ENCODE measurements at places on chromosomes 3 and 15. TPM values are rescaled to one million over a fixed set of nuclear protein-coding genes. Genes with fewer than 3 reads are reported as not detected.
A peak's percentile ranks its signal among the peaks of the same experiment; 100 is the strongest.

DNA sequence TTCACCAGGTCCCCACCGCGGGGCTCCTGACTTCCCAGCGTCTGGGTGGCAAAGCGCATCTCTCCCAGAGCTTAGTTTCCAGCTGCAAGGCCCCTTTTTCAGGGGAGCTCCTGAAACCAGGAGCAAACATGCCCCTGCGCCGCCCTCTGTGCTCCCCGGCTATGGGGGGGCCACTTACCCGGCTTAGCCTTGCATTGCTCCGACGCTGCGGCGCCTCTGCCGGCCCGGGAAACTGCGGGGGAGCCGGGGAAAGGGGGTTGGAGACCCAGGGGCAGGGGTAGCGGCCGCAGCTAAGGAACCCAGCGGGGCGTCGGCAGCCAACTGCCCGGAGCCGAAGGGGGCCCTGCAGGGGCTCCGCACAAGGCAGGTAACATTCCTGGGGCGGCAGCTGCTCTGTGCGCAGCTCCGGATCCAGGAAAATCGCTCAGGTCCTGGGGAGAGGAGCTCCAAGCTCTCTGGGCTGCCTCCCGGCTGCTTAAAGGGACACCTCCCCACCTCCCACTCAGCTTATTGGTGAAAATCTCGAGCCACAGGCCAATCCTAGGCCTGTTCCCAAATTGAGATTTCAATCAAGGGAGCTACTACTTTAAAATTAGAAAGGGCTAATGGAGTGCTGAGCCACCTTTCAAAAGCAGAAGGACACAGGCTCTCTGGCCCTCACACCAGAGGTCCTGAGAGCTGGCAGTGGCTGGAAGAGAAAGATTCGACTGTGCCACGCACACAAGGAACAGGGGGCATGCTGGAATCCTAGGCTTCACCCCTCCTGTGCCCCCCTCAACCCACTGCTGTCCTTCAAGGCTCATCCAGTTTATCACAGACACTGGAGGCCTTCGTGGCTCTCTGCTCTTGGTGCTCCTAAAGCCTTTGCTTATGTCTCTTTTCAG, 42.7 kb upstream of the PRICKLE2 start:
- DNase-seq: peak; percentile 46

- DNase-seq: no peak
These were observed 122.0 kb upstream of the BFSP2 start for GRCh38 chr3:133277813-133278212.

GRCh38 chr3:15682561-15683185, 81.1 kb downstream of the BTD start:
- no peak for DNase-seq

- DNase-seq: no peak
These were observed 476.8 kb downstream of the AGBL1 start for GRCh38 chr15:86556396-86557017.

GRCh38 chr15:66625531-66625930, 59.7 kb upstream of the LCTL start:
- no peak for DNase-seq

DNA sequence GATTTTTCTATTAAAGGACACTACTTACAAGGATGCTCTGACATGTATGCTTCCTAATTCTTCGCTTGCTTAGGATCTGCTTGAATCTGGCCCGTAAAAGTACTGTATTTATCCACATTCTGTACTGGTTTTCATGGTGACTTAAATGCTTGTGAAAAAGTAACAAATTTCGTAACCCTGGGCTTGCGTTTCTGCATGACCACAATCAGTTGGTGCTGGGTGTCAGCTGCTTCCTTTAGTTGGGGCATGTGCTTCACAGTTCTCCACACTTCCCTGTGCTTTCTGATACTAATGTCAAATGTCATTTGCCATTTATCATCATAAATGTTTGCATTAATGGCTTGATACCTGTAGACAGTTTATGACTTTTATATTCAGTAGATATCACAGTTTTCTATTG, 218.4 kb upstream of the MLF1 start:
- DNase-seq: no peak

DNA sequence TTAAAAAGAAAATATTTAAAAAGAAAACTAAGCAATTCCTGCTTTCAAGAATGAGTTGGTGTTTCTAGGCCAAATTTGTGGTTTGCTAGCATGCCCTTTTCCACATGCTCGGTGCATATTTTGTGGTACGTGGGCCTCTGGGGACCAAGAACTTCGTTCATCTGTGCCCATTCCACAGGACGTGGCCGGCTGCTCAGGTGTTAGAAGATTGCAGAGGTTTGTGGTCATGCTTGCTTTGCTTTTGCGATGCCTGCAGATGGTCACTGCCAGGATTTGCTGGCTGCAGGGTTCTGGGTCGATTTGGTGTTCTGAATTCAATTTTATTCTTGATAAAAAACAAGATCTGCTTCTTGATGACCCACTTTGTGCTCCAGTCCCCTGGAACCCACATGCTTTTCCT, 7.5 kb downstream of the PSTPIP1 start:
- no peak for DNase-seq

RTP4 gene
- polyA plus RNA-seq: 0.65 TPM

CFAP161 gene
- 0.30 TPM for polyA plus RNA-seq

SPPL2A gene
- polyA plus RNA-seq: 96.3 TPM
